Neural progenitor cell (in vitro differentiated cells): ENCODE measurements at places on chromosomes 4 and X.

DNA sequence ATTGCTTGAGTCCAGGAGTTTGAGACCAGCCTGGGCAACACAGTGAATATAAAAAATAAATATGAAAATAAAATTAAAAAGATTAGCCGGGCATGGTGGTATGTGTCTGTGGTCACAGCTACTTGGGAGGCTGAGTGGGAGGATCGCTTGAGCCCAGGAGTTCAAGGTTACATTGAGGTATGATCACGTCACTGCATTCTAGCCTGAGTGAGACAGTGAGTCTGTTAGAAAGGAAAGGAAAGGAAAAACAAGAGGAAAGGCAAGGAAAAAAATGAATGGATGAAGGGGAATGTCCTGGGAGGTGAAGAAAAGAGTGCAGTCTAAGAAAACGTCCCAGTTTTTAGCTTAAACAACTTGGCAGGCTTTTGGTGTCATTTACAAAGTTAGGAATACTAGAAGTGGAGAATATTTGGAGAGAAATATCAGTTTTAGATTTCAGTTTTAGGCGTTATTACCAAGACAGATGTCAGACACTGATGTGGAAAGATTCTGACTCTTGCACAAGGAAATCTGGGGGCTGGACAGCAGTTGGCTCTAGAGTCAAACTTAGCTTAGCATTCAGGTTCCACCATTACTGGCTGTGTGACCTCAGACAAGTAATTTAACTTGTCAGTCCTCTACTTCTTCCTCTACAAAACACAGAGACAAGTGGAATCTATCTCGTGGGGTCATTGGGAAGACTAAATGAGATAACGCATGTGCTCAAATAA, 139.0 kb downstream of the TSPAN5 start:
- no peak for DNase-seq

DNA sequence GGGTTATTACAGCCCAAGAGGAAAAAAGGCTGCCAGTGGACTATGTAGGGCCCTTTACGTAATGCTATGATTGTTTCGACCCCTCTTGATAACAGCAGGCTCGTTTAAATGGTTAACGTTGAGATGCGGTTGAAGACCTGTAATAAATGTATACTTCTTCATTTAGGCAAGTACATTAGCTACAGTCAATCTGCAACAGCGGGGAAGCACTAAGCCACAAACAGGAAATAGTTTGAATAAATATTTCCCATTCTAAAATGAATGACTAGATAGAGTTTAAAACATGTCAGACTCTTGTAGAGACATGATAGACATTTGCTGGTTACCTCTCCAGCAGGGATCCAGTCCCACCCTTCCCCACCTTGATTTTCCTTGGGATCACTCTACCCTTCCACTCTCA, 38.1 kb upstream of the STIM2 start:
- DNase-seq, result no peak

GRCh38 chrX:130084631-130085237, 25.6 kb downstream of the ELF4 start:
- DNase-seq, result no peak

DNA sequence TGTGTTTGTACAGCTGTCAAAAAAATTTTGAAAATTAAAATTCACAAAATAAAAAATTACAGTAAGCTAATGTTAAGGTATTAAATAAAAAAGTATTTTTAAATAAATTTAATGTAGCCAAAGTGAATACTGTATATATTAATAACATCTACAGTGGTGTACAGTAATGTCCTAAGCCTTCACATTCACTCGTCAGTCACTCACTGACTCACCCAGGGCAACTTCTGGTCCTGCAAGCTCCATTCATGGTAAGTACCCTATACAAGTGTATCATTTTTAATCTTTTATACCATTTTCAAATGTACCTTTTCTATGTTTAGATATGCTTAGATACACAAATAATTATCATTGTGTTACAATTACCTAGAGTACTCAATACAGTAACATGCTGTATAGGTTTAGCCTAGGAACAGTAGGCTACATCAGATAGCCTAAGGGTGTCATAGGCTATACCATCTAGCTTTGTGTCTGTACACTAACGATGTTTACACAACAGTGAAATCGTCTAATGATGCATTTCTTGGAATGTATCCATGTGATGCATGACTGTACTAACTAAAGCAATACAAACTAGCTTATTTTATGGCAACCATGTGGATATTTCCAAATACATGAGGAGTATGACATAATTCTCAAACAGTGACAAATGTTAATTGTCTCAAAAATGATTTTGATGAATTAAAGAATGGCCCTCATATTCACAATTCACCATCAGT, 13.7 kb downstream of the DDX60 start:
- no peak for DNase-seq

GRCh38 chrX:38632516-38632915, 71.2 kb downstream of the TSPAN7 start:
- no peak for DNase-seq

- DNase-seq, result no peak
Measured at GRCh38 chr4:140156529-140157171, 2.7 kb upstream of the MAML3 start.

DNA sequence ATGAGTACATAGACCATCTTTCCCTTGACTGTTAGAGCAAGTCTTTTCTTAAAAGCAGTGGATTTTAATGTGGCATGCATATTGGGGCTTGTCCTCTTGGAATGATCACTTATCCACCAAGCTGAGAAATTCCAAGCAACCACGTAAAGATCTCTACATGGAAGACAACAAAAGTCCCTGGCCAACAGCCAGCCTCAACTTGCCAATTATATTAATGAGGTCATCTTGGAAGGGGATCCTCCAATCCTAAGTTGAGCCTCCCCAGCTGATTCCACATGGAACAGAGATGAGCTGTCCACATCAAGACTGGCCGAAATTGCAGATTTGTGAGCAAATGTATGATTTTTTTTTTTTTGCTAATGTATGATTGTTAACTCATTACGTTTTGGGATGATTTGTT, 20.6 kb upstream of the FTHL17 start:
- no peak for DNase-seq

DNA sequence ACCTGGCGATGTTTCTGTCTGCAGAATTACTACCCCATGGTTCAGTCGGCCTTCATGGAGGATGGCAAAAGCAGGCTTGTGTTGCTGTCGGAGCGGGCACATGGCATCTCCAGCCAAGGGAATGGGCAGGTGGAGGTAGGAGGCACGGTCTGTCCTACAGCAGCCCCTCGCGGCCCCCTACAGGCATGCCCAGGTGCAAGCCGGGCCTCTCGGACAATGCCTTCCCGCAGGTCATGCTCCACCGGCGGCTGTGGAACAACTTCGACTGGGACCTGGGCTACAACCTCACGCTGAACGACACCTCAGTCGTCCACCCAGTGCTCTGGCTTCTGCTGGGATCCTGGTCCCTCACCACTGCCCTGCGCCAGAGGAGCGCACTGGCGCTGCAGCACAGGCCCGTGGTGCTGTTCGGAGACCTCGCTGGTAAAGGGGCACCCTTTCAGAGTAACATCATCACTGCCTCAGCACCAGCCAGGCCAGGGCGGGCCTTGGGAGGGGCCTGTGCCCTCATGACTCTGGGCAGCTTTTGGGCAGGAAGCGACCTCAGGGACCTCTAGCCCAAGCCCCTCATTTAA, 29.5 kb upstream of the MRFAP1 start:
- no peak for DNase-seq

DNA sequence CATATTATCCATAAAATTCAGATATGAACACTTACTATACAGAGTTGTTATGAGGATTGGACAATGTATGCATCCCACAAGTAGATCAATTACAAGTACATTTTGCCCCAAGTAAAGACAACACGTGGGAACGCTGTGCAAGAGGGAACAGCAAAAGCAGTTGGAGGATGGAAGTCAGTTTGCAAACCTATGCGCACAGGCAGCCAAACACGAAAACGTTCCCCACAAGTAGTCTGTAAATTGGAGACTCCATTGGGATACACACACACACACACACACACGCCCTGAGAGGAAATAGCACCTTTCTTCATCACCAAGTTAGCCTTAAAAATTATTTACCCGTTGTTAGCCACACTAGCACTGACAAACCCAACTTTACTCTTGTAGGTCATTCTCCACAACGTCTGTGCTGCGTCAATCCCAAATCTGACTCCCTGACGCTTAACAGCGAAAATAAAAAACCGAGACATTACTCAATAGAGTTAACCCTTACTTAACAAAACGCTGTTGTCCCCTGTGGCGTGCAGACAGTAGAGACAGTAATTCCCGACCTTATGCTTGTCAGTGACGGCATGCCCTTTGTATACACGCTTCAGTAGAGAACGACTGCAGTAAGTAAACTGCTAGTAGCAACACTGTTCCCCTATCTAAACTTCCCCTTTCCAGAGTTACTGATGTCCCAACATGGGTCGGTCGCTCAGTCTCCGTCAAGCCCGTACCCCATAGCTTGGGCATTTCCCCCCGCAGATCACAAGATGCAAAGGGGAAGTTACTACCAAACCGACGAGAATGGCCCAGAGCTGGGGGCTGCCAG, 730 bp downstream of the MANBA start:
- peak; percentile 74 for DNase-seq

DNA sequence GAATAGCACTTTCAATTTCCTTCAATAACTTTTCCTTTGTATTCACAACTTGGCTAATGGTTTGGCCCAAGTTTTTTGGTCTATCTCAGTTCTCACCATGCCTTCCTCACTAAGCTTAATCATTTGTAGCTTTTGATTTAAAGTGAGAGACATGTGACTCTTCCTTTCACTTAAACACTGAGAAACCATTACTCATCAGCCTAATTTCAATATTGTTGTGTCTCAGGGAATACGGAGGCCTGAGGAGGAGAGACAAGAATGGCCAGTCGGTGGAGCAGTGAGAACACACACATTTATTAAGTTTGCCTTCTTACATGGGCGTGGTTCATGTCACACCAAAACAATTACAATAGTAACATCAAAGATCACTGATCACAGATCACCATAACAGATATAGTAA, 56.7 kb downstream of the TSPAN5 start:
- DNase-seq, result no peak

DNA sequence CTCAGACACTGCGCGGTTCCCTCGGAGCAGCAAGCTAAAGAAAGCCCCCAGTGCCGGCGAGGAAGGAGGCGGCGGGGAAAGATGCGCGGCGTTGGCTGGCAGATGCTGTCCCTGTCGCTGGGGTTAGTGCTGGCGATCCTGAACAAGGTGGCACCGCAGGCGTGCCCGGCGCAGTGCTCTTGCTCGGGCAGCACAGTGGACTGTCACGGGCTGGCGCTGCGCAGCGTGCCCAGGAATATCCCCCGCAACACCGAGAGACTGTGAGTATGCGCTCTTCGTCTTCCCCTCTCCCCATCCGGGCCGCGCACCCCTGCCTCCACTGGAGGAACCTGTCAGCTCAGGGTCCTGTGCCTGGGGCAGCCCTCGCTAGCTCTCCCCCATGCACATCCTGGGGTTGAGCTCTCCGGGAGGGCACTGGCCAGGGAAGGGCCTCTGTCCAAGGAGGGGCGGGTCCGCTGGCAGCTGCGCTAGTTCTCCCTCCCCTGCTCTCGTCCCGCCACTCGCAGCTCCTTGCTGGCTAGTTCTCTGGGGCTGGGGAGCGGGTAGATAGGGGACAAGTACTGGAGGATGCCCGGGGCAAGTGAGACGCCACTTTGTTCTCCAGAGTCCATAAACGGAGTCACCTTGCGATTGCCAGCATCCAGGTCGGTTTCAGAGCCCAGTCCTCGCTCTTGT, 2.2 kb downstream of the SLIT2 start:
- peak; percentile 48 for DNase-seq

DNA sequence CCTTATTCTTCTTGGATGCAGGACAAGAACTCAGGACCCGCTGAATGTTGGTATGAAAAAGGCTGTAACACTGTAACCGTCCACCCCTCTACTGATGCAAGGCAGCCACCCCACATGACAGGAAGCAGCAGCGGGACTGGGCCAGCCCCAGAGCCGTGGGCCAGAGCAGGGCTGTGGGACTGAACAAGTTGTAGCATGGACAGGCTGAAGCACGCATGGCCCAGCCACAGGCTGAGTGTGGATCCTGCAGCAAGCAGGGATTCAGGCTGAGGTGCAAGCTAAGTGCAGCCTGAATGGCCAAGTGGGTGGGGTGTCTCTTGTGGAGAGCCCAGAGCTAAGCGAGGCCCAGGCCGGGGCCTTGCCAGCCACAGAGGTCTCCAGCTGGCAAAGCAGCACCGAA, 632.2 kb downstream of the SPOCK3 start:
- no peak for DNase-seq

GRCh38 chrX:112820364-112821268, 20.0 kb downstream of the AMOT start:
- DNase-seq, result no peak

- no peak for DNase-seq
Measured at GRCh38 chr4:152805071-152805650, 25.4 kb downstream of the ARFIP1 start.

DNA sequence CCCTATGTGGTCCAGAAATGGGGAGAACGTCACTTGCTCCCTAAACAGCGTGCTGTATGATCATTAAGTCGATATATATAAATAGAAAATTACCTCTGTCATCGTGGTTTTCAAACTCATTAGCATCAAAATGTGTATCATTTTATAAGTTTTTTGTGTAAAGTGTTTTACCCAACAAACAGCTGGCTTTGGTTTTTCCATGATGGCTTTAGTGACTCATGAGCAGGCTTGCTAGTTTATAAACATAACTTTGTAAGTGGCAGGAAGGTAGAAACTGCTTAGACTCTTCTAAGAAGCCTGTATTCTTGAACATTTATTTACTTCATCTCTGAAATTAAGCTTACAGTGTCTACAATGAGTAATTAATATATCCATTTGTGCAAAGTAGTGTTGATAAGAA, 108.4 kb upstream of the DIPK2B start:
- DNase-seq, result no peak

- DNase-seq, result no peak
Measured at GRCh38 chr4:177116161-177116560, 193.5 kb upstream of the NEIL3 start.

GRCh38 chr4:139972305-139972704, 181.7 kb downstream of the MAML3 start:
- DNase-seq, result no peak

DNA sequence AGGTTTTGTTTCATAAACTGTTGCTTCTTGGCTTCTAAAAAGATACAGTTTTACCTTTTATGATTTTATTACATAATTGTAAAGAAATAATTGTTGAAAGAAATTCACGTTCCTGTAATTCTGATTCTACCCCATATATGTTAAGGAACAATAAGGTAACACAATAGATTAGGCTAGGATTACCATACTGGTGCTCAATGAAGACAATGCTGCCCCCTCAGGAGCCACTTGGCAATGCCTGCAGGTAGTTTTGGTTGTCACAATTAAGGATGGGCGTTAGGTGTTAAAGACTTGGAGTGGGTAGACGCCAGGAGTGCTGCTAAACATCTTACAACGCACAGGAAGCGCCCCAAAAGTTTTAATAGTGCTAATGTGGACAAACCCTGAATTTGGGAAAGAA, 133.2 kb downstream of the NLGN4X start:
- peak; percentile 36 for DNase-seq

DNA sequence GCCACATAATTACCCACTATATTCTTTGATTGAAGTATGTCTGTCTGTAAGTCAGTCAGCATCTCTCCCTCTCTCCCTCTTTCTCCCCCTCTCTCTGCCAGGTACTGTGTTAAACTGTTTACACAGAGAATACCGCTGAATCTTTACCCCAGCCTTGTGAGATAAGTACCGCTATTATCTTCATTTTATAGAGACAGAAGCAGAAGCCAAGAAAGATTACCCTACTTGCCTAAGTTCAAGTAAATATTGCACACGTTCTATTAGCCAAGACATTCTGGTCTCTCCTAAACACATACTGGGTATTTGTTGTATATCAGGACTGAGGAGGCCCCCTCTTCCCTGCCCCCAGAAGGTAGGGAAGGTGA, 695 bp upstream of the GPR101 start:
- DNase-seq, result no peak

- DNase-seq, result no peak
Measured at GRCh38 chrX:63656871-63657580, 128.0 kb downstream of the ARHGEF9 start.

GRCh38 chr4:21876711-21877110, 71.9 kb downstream of the KCNIP4 start:
- no peak for DNase-seq
